ENCODE measurements at places on chromosomes 6 and 20. TPM values are rescaled to one million over a fixed set of nuclear protein-coding genes. Genes with fewer than 3 reads are reported as not detected.

KCNK16 gene
- total RNA-seq, result not detected

FBXO9 gene
- total RNA-seq, result 62.5 TPM

TAGAP gene
- total RNA-seq, result not detected

AIG1 gene
- total RNA-seq, result 43.3 TPM

TMEM151B gene
- 2.4 TPM for total RNA-seq

DEFB124 gene
- total RNA-seq, result not detected

NOX3 gene
- not detected for total RNA-seq

KHDC1L gene
- total RNA-seq, result not detected

HAO1 gene
- total RNA-seq, result not detected

ABHD16B gene
- not detected for total RNA-seq

TPX2 gene
- total RNA-seq, result 161 TPM

TGM2 gene
- 1.1 TPM for total RNA-seq

PLCB1 gene
- 11.1 TPM for total RNA-seq

CLPSL1 gene
- not detected for total RNA-seq

TFAP2D gene
- not detected for total RNA-seq

LRRC1 gene
- 8.4 TPM for total RNA-seq

OVOL2 gene
- total RNA-seq, result 6.4 TPM

GSTA3 gene
- not detected for total RNA-seq

ADGRF4 gene
- total RNA-seq, result not detected

BCKDHB gene
- 26.6 TPM for total RNA-seq

SERPINB1 gene
- 18.4 TPM for total RNA-seq

PDYN gene
- total RNA-seq, result 0.59 TPM

C20orf144 gene
- total RNA-seq, result 0.26 TPM

ADGRG6 gene
- 2.5 TPM for total RNA-seq

OPN5 gene
- total RNA-seq, result not detected

MRAP2 gene
- 8.3 TPM for total RNA-seq

MAP7 gene
- 51.1 TPM for total RNA-seq

NKX2-2 gene
- total RNA-seq, result 0.11 TPM

CFB gene
- total RNA-seq, result 0.31 TPM

CUTA gene
- total RNA-seq, result 264 TPM

DUSP15 gene
- 6.7 TPM for total RNA-seq

Data from H9 (cell line).